ENCODE measurements at places on chromosomes 1 and 21.
A peak's percentile ranks its signal among the peaks of the same experiment; 100 is the strongest.

DNA sequence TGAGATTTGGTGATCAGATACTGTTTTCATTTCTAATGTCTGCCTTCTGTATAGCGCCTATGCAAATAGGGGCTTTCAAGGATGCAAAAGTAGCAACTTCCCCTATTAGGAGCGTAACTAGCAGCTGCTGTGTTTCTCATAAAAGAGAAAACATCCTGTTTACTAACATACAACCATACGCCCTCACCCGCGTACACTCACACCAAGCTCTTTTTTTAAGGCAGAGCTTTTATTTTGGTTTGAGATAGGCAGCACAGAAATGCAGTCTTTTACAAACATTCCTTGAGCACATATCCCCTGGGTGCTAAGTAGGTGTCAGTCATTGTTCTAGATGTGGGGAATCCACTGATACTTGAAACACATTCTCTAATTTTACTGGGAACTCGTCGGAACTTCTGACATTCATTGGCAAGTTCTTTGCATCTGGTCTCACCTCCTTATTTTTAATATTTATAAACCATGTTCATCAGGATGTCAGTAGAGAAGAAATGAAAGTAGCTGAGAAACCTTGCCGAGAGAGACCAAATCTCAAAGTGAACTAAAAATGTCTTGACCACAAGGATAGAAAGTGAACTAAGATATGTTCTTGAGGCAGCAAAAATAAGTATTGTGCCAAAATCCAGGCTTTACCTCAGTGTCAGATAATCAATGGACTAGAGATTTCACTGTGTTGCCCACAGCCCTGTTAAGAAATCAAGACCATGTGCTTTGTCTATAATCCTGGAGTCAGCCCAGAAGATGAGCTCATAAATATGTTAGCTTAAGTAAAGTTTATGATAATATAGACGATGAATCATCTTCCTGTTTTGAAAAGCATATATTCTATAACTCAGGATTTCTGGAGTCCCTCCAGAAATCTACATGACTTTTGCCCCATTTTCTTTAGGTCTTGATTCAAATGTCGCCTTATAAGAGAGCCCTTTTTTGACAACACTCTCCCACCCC lies 350.9 kb downstream of the ST6GALNAC3 start:
- H3K4me1 ChIP-seq: peaks cover 5% of the 10 kb centered on the region
- peak; percentile 87 for ATAC-seq
- H3K27me3 ChIP-seq: no peaks in the 10 kb centered on the region
- H3K36me3 ChIP-seq: no peaks in the 10 kb centered on the region
- H3K4me3 ChIP-seq: peak overlapping the region; percentile 51

DNA sequence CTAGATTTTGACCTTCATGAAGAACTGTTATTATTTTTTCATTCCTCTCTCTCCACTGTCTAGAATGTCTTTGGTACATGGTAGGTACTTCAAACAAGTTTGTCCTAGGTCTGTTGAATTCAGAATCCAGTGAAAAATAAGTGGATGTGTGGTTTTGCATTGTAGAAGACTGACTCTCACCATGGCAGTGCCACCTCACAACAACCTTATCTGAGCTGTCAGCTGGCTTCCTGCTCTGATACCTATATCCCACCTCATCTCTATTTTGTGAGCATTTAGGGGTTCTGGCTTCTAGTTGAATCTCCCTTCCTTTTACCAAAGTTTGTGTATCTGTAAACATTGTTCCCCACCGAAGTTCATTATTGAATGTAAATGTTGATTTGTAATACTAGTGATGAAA lies 9.1 kb downstream of the SWT1 start:
- H3K4me1 ChIP-seq: peaks cover 12% of the 10 kb centered on the region
- H3K27ac ChIP-seq: peak overlapping the region; percentile 22
- ATAC-seq: no peak
- H3K36me3 ChIP-seq: peaks cover 22% of the 10 kb centered on the region
- H3K27me3 ChIP-seq: no peaks in the 10 kb centered on the region

DNA sequence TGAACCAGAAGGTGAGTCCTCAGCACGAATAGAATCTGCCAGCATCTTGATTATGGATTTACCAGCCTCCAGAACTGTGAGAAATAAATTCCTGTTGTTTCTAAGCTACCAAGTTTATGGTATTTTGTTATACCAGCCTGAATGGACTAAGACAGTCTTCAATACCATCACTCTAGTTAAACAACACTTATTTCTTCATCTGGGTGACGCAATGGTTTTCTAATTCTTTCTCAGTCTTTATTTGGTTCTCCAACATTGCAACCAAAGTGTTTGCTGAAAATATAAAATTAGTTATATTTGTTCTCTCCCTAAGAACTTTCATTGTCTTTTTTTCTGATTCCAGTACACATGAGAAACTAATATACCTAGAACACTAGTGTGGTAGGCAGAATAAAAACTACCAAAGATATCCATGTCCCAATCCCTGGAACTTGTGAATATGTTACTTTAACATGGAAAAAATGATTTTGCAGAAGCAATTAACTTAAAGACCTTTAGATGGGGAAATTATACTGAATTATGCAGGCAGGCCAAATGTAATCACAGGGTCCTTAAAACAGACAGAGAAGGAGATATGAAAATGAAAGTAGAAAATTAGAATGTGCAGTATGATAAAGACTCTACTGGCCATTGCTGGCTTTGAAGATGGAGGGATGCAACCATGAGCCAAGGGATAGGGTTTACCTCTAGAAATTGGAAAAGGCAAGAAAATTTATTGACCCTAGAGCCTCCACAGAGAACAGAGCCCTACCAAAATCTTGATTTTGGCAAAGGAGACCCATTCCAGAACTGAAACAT lies 1115.1 kb downstream of the PLA2G4A start:
- no peak overlapping the region for H3K4me3 ChIP-seq
- no peaks in the 10 kb centered on the region for H3K27me3 ChIP-seq
- no peaks in the 10 kb centered on the region for H3K36me3 ChIP-seq
- no peak for ATAC-seq
- H3K4me1 ChIP-seq: no peaks in the 10 kb centered on the region
- no peak overlapping the region for H3K27ac ChIP-seq

GRCh38 chr1:109214695-109215623 lies 1.2 kb downstream of the SARS1 start:
- no peaks in the 10 kb centered on the region for H3K27me3 ChIP-seq
- H3K36me3 ChIP-seq: peaks cover 24% of the 10 kb centered on the region
- ATAC-seq: no peak

GRCh38 chr1:200542162-200542561 lies 78.4 kb downstream of the KIF14 start:
- H3K27ac ChIP-seq: peak overlapping the region; percentile 47
- no peak for ATAC-seq
- H3K4me1 ChIP-seq: peaks cover 33% of the 10 kb centered on the region
- H3K27me3 ChIP-seq: peaks cover 11% of the 10 kb centered on the region
- no peak overlapping the region for H3K4me3 ChIP-seq
- no peaks in the 10 kb centered on the region for H3K36me3 ChIP-seq

GRCh38 chr1:103509250-103509649 lies 16.2 kb upstream of the RNPC3 start:
- H3K27me3 ChIP-seq: no peaks in the 10 kb centered on the region
- H3K4me3 ChIP-seq: no peak overlapping the region
- no peak overlapping the region for H3K27ac ChIP-seq
- no peak for ATAC-seq
- H3K4me1 ChIP-seq: no peaks in the 10 kb centered on the region

- H3K4me3 ChIP-seq: no peak overlapping the region
- ATAC-seq: no peak
- no peak overlapping the region for H3K27ac ChIP-seq
- H3K27me3 ChIP-seq: no peaks in the 10 kb centered on the region
Observed at GRCh38 chr1:76082062-76082461, 7.5 kb downstream of the ST6GALNAC3 start.

DNA sequence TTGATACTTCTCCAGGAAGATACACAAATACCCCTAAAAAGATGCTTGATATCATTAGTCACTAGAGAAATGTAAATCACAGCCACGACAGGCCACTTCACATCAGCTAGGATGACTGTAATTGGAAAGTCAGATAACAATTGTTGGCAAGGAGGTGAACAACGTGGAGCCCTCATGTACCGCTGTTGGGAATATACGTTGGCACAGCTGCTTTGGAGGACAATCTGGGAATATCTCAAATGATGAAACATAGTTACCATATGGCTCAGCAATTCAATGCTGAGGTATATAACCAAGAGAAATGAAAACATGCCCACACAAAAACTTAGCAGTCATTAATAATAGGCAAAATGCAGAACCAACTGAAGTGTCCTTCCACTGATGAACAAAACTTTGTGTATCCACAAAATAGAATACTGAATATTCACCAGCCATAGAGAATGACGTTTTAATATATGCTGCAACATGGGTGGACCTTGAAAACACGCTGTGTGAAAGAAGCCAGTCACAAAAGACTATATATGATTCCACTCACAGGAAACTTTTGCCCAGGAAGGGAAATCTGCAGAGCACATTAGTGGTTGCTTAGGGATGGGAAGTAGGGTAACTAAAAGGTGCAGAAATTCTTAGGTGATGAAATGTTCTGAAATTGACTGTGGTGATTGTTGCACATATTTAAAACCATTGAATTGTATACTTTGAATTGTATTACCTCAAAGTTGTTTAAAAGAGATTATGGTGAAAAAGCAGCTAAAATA lies 95.4 kb downstream of the AHCTF1 start:
- peaks cover 19% of the 10 kb centered on the region for H3K27me3 ChIP-seq
- ATAC-seq: no peak
- peaks cover 7% of the 10 kb centered on the region for H3K36me3 ChIP-seq
- no peak overlapping the region for H3K4me3 ChIP-seq
- no peak overlapping the region for H3K27ac ChIP-seq
- peaks cover 11% of the 10 kb centered on the region for H3K4me1 ChIP-seq

- H3K4me3 ChIP-seq: no peak overlapping the region
- no peak for ATAC-seq
Observed at GRCh38 chr21:45306832-45307571, 19.3 kb upstream of the POFUT2 start.

DNA sequence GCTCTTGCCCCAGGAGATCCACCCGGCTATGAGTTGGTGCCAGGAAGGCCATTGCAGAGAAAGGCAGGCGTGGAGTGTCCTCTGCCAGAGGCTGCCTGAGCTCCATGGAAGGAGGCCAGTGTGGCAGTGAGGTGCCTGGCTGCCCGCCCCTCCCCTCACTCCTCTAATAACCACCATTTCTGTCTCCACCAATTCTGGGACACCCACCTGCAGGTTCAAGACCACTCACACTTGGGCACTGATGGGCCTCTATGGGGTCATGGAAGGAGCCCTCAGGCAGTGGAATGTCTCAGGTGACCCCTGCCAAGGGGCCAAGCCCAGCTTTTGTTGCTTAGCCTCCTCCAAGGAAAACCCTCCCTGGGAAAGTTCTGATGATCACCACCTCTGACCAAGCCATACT lies 731.6 kb downstream of the MATN1 start:
- ATAC-seq: no peak
- no peak overlapping the region for H3K4me3 ChIP-seq
- no peaks in the 10 kb centered on the region for H3K4me1 ChIP-seq
- H3K27me3 ChIP-seq: peaks cover 9% of the 10 kb centered on the region

DNA sequence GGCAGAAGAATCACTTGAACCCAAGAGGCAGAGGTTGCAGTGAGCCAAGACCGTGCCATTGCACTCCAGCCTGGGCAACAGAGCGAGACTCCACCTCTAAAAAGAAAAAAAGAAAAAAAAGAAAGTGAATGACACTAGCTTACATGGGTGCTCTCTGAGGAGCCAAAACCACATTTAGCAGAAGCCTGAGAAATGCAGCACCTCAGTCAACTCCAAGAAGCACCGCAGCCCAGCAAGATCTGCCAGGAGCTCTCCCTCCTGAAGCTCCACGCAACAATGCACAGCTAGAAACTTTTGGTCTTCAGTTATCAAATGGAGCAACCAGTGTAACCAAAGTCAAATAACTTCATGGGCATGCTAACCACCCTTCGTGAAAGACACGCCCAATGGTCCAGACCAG lies 229.1 kb downstream of the SETD4 start:
- peaks cover 7% of the 10 kb centered on the region for H3K4me1 ChIP-seq
- no peaks in the 10 kb centered on the region for H3K36me3 ChIP-seq
- H3K27ac ChIP-seq: no peak overlapping the region
- H3K27me3 ChIP-seq: peaks cover 43% of the 10 kb centered on the region

DNA sequence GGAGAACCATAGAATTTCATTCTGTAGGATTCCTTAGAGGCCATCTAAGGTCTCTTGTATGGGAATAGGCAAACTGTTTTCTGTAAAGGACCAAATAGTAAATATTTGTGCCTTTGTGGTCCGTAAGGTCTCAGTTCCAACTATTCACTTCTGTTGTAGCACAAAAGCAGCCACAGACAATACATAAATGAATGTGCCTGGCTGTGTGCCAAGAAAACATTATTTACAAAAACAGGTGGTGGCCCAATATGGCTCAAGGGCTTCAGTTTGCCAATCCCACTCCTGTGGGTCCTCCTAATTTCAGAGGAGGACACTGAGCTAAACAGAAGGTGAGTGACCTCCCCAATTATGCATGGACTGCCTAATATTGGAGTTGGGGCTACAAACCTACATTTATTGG lies 67.6 kb upstream of the EDEM3 start:
- no peak overlapping the region for H3K27ac ChIP-seq
- no peak for ATAC-seq
- H3K4me3 ChIP-seq: no peak overlapping the region
- H3K36me3 ChIP-seq: peaks cover 46% of the 10 kb centered on the region
- H3K27me3 ChIP-seq: no peaks in the 10 kb centered on the region
- H3K4me1 ChIP-seq: peaks cover 39% of the 10 kb centered on the region

GRCh38 chr1:23123528-23123927 lies 45.1 kb downstream of the LUZP1 start:
- no peaks in the 10 kb centered on the region for H3K36me3 ChIP-seq
- peaks cover 17% of the 10 kb centered on the region for H3K4me1 ChIP-seq
- no peak for ATAC-seq
- no peak overlapping the region for H3K4me3 ChIP-seq
- no peaks in the 10 kb centered on the region for H3K27me3 ChIP-seq

DNA sequence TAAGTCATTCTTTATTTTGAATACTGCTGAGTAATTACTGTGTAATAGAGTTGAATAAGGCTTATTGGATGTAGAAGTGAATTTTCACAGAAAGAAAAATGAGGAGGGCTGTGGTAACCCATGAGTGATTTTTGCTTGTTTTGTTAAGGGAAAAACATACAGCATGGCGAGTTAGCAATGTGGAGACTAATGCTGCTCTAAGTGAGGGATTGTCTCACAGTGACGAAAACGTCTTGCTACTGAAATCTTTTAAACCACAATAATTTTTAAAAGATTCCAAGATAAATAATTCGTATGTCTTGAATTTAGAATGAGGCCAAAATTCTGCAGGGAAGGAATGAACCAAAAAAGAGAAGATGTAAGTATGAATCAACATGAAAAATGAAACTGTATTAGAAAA lies 16.2 kb upstream of the PLA2G4A start:
- H3K4me3 ChIP-seq: no peak overlapping the region
- no peaks in the 10 kb centered on the region for H3K27me3 ChIP-seq
- no peaks in the 10 kb centered on the region for H3K4me1 ChIP-seq

- H3K27me3 ChIP-seq: peaks cover 26% of the 10 kb centered on the region
- ATAC-seq: no peak
- H3K4me3 ChIP-seq: no peak overlapping the region
- H3K27ac ChIP-seq: no peak overlapping the region
- H3K36me3 ChIP-seq: no peaks in the 10 kb centered on the region
Observed at GRCh38 chr1:205008896-205009295, 34.1 kb upstream of the CNTN2 start.

DNA sequence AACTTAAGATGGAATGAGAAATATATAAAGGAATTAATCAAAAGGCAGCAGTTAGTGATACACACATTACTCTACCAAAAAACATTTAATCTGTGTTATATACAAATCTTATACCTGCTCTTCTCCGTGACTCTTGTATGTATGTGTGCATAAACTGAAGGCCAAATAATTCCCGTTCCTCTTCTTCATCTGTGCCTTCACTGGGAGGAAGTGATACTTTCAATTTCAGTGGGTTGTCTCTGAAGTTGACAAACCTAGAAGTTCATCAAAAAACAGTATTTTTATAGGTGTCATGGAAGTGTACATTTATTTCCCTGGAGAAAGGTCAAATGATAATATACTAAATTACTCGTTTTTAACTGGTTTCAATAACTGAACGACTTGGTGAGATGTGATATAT lies 19.3 kb downstream of the TRMT13 start:
- H3K4me3 ChIP-seq: peak overlapping the region; percentile 19
- H3K27ac ChIP-seq: peak overlapping the region; percentile 69
- H3K36me3 ChIP-seq: peaks cover 15% of the 10 kb centered on the region
